ENCODE measurements at places on chromosomes 5 and 9.

DNA sequence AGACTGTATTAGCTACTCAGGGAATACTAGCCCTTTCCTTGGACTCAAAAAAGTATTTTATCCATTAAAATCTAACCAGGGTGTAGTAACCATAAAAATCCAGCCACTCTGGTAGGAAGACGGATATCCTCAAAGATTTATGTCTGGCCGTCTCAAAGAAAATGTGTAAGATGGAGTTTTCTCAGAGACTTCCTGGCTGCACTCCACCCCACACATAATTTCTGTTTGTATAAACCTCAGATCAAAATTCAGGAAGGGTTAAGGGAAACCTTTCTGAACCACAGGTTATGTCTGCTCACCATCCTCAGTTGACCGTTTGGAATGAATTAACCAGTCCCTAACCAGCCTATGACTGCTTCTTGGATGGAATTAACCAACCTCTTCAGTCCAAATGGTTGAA is 13.8 kb upstream of the SMIM23 start:
- DNase-seq = no peak

DNA sequence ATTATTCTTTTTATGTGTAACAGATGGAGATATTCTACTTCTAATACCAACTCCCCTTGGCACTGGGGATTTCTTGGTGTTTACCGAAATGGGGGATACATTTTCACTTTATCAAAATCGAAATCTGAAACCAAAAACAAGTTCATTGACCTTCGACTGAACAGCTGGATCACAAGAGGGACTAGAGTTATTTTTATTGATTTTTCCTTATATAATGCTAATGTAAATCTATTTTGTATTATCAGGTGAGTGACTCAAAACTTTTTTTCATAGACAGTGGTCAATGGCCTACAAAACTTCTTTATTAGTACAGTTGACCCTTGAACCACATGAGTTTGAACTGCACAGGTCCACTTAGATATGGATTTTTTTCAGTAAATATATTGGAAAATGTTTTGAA is 10.2 kb downstream of the PKD2L2 start:
- no peak for DNase-seq

GRCh38 chr9:26033336-26033735 is 355.1 kb upstream of the TUSC1 start:
- DNase-seq = no peak

DNA sequence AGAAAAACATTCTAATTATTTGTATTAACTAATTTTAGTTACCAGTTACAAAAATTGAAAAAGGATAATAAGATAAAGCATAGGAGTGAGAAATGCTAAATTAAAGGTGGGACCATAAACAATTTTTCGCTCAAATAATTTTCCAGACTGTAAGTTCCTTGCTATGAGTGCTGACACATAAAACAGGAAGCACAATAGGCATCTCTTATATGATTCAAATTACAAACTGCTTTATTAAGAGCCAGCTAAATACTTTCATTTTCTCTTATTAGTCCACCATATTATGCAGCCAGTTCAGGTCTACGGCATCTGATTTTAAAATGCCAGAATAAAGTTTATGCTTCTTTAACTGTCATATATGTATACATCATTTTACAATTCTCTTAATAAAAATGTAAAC is 4.4 kb downstream of the RC3H2 start:
- no peak for DNase-seq

GRCh38 chr5:74371621-74372020 is 268.9 kb downstream of the ENC1 start:
- no peak for DNase-seq

DNA sequence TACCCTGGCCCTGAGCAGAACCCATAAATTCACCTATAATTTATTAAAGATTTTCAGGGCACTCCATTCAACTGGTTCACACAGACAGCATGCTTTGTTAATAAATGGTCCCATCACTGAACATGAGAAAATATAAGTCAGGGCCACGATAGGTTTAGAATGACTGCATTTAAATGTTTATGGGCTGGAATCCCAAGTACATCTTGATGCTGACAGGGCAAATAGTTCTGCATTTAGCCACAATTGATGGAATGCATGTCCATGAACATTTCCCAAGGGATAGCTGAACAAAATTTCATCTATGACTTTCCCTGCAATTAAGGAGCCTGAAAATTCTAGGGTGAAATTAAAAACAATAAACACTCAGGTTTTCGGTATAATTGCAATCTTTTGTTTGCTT is 124.5 kb downstream of the CAAP1 start:
- DNase-seq = no peak

- DNase-seq = peak; percentile 10
These were observed 391.1 kb upstream of the GRAMD2B start for GRCh38 chr5:126031989-126032716.

DNA sequence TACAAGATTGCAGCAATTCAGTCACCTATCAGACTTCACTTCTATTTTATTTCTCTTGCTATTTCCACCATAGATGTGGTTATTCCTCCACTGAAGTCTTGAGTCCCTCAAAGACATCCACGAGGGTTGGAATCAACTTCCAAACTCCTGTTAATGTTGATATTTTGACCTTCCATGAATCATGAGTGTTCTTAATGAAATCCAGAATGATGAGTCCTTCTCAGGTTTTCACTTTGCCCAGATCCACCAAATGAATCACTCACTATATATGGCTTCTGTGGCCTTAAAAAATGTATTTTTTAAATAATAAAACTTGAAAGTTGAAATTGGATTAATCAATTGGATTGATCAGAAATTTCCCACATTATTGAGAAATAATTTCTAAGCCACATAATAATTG is 1821.0 kb downstream of the EFNA5 start:
- DNase-seq = no peak

DNA sequence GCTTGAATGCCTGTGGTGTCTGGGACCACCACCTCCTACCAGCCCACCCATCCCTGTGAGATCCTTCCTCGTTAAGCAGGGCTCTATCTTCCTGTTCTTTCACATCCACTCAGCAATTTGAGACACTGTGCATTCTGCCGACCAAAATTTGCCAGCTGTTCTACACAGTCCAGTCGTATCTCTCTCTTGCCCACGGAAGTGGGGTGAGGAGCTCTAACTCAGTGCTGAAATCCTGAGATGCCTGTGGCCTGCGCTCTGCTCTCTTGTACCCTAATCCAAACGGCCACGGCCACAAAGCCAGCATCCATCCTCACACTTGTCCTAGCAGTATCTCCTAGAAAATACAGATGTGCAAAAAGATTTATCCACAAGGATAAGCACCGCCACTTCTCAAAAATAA is 97.9 kb downstream of the MVB12B start:
- no peak for DNase-seq

DNA sequence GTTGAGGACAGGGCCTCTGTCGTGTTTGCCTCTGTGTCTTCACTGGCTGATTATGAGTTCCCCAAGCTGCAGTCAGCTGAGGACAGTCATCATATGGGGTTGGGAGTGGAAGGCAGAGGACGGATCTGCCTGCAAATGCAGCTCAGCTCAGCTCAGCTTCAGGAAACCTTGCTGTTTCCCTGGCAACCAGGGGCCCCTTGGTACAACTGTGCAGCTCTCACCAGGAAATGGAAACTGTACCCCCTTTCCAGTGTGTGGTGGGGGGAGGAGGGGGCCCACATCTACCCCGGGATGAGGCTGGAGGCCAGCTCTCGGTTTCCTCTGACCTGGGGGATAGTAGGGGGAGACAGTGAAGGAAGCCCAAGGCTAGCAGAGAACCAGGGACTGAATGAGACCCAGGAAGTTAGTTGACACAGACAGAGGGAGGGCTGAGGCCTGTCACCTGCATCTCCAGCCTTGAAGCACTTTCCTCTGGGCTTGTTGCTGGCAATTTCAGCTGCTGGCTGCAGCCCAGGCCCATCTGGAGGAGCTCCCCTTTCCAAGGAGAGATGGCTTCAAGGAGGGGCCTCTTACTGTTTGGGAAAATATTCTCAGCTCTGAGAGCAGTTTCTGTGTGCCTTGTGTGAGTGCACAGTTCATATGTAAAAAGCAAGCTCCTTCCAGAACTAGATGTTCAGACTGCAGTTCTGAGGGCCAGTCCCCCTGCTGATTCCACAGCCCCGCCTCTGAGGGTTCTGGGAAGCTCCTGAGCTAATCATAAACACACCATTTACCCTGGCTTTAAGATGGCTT is 6.9 kb downstream of the ANXA6 start:
- no peak for DNase-seq

- DNase-seq = peak; percentile 44
These were observed 564.0 kb downstream of the PSAT1 start for GRCh38 chr9:78860801-78861475.

- no peak for DNase-seq
These were observed 41.1 kb downstream of the ANKRD33B start for GRCh38 chr5:10604975-10605374.

GRCh38 chr5:456351-457194 is 13.6 kb downstream of the EXOC3 start:
- DNase-seq = no peak

DNA sequence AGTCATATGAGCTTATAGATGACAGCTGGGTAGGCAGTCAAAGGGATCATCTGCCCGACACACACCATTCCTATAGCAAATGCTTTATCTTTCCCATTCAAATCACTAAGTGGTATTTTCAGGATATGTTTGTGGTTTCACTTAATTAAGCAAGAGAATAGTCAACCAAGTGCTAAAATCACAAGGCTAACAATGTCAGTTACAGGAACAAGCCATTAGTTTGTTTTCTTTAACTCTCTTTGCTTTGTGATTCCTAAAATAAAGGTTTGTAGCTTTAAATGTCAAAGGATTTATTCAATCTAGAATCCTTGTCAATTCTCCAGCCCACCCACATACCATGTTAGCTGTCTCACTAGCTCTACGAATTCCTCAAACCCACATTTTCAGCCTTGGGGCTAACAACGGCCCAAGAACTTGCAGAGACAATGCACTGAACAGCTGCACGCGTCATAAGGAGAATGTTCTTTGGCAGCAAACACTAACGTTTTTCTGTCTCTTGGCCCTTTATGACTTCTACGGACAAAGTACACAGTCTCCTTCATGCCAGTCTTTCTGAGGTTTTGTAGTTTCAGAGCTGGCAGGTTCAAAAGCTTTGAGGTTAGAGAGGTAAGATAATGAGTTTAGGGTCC is 56.6 kb downstream of the ELAVL2 start:
- no peak for DNase-seq

- no peak for DNase-seq
These were observed 189.8 kb upstream of the MAP3K1 start for GRCh38 chr5:56625541-56625940.

DNA sequence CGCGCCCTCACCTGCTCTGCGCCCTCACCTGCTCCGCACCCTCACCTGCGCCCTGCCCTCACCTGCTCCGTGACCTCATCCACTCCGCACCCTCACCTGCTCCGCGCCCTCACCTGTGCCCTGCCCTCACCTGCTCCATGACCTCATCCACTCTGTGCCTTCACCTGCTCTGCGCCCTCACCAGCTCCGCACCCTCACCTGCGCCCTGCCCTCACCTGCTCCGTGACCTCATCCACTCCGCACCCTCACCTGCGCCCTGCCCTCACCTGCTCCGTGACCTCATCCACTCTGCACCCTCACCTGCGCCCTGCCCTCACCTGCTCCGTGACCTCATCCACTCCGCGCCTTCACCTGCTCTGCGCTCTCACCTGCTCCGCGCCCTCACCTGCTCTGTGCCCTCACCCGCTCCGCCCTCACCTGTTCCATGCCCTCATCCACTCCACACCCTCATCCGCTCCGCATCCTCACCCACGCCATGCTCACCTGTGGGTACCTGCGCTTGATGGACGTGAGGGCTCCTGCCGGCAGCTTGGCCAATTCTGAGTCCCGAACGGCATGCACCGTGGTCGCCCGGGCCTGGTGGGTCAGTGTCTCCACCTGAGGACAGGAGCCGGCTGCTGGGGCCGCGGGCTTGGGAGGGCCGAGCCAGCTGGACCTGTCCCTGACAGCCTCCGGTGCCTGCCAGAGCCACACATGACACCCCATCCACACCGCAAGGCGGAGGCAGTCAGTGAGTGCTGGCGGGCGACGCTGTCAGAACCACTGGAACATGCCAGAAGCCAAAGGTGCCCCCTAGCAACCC is 35.6 kb upstream of the NSMF start:
- DNase-seq = no peak

GRCh38 chr5:150525163-150525562 is 17.2 kb downstream of the NDST1 start:
- DNase-seq = no peak

- DNase-seq = no peak
These were observed 13.0 kb upstream of the CPEB4 start for GRCh38 chr5:173875189-173875588.

- DNase-seq = no peak
These were observed 83.1 kb downstream of the COL27A1 start for GRCh38 chr9:114238472-114238871.

- no peak for DNase-seq
These were observed 65.9 kb upstream of the RAPGEF1 start for GRCh38 chr9:131805803-131806202.

Data from SK-MEL-5 (cell line).